Vein endothelial cell (primary cell): ENCODE measurements at places on chromosomes 1 and 21. TPM values are rescaled to one million over a fixed set of nuclear protein-coding genes. Genes with fewer than 3 reads are reported as not detected.

The HTR6 gene
- under 0.01 TPM in 1 of 2 replicates, not detected in the other for total RNA-seq

The CD34 gene
- 42.1 and 58.7 TPM in 2 replicates for total RNA-seq

The SARS1 gene
- total RNA-seq, result 183 and 190 TPM in 2 replicates

The TMEM269 gene
- not detected in 2 replicates for total RNA-seq
